ENCODE measurements at places on chromosomes 13 and 19.
A peak's percentile ranks its signal among the peaks of the same experiment; 100 is the strongest.

- DNase-seq: no peak
Observed at GRCh38 chr19:11064831-11065303, 24.4 kb upstream of the LDLR start.

DNA sequence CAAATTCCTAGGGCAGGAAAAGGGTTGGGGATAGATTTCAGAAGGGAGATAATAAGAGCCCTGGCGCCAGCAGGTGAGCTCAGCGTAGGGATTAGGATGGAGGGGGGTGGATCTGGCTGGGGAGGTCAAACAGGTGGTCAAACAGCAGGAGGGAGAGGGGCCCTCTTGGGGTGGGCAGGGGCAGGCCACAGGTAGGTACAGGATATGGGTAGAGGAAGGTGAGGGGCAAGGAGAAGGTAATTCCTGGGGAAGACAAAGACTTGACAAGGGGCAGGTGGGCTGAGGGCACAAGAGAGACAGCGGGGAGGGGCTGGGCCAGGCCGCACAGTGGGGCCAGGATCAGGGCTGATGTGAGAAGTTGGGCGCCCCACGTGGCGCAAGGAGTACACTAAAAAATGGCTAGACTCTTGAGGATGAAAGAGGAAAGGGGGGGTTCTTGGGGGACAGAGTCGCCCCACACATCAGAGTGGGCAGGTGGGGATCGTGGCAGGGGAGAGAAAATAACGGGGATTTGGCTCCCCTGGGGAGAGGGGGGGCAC is 713 bp downstream of the KRI1 start:
- DNase-seq: no peak

- no peak for DNase-seq
Observed at GRCh38 chr13:20024702-20025101, 66.2 kb downstream of the ZMYM2 start.

GRCh38 chr13:40002016-40002415 is 346.6 kb downstream of the COG6 start:
- no peak for DNase-seq

DNA sequence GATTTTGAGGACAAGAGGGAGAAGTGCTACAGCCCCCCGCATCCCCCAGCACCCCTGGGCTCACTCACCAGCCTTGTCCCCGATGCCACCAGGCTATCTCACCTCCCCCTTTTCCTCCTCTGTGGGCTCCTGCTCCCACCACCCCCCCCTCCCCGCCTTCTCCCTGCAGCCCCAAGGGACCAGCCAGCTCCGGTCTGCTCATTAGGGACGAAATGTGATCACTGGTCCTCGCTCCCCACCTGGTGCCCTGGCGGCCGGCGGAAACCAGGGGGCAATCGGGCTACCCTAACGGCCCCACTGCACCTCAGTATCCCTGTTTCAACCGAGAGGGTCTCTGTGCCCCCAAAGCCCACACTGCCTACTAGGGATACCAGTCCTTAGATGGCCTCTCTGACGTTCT is 2.7 kb downstream of the GPR4 start:
- DNase-seq: no peak

- no peak for DNase-seq
Observed at GRCh38 chr13:25930653-25931052, 121.2 kb downstream of the SHISA2 start.

DNA sequence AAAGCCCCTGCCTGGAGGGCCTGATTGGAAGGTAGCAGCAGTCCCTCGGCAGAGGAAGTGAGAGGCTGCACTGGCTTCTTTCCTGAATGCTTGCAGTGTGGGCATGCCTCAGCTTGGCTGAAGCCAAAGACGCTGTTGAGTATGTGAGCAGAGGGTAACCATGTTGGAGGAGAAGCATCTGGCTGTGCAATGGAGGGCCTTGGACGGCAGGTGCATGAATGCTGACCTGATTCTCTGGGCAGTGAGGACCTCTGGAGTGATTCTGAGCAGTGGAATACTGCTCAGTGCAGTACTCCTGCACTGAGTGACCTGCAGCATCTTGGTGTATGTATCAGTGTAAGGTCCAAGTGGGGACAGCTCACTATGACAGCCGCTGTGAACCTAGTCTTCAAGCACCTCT is 46.9 kb downstream of the SOX1 start:
- DNase-seq: no peak

DNA sequence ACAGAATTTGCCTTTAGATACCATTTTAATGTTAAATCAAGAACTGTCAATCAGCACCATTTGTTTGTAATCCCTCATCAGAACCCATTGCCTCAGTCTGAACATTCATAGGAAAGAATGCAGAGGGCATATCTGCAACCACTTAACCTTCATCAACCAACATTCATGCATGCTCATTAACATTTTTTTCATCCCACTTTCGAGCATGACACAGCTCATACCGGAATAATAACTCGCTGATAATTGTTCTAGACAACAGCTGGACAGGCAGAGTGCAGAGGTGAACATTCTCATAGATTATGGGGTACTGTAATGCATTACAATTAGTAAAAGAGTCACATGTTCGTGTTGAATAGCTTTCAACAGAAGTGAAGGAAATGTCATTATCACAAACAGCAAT is 216.8 kb downstream of the DIAPH3 start:
- DNase-seq: no peak

DNA sequence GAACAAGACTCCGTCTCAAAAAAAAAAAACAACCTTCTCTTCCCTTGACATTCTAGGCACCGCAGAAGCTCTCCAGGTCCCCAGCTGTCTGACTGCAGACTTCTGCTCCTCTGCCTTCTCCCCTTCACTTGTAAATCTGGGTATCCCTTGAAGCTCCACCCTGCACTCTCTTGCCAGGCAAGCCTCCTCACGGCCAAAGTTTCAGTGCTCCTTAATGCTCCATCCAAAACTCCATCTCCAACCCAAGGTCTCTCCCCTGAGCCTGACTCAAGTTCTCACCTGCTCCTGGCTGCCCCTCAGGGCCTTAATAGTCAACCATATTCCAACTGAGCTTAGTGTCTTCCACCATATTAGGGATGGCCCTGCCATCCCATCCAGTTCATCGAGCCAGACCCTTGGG is 1.4 kb upstream of the CLDND2 start:
- no peak for DNase-seq

- no peak for DNase-seq
Observed at GRCh38 chr13:41231786-41232185, 31.6 kb downstream of the MTRF1 start.

DNA sequence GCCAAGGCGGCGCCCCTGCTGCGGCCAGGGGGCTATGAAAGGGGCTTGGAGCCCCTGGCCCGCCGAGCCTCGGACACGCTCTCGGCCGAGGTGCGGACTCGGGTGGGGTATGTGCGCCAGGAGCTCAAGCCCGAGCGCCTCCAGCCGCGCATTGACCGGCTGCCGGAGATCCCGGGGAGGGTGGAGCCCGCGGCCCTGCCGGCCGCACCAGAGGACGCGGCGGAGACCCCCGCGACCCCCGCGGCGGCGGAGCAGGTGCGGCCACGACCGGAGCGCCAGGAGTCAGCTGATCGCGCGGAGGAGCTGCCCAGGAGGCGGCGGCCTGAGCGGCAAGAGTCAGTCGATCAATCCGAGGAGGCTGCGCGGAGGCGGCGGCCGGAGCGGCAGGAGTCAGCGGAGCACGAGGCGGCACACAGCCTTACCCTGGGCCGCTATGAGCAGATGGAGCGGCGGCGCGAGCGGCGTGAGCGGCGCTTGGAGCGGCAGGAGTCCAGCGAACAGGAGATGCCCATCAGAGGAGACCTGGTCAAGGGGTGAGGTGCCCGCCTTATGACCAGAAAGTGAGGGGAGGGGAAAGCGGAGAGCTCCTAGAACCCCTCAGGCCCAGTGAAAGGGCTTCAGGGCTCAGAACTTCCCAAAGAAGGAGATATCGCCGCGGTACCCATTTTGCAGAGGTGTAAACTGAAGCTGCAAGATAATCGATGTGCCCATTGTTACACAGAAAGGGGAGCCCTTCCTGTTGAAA is 8.8 kb upstream of the SHKBP1 start:
- DNase-seq: no peak

- no peak for DNase-seq
Observed at GRCh38 chr19:17281391-17282304, at the start of gene ANKLE1. Gene ANKLE1 (plus strand): TSS chr19:17281901. CDS start chr19:17281921, 20 bp downstream.

GRCh38 chr19:8331263-8331845 is 10.1 kb downstream of the RPS28 start:
- DNase-seq: no peak

- no peak for DNase-seq
Observed at GRCh38 chr13:39410096-39410901, 192.7 kb downstream of the LHFPL6 start.

- DNase-seq: peak; percentile 66
Observed at GRCh38 chr19:12778017-12778904, 2.9 kb upstream of the HOOK2 start.

- no peak for DNase-seq
Observed at GRCh38 chr13:84812789-84813188, 930.5 kb upstream of the SLITRK1 start.

GRCh38 chr13:59538512-59538911 is 625.2 kb downstream of the DIAPH3 start:
- DNase-seq: no peak

DNA sequence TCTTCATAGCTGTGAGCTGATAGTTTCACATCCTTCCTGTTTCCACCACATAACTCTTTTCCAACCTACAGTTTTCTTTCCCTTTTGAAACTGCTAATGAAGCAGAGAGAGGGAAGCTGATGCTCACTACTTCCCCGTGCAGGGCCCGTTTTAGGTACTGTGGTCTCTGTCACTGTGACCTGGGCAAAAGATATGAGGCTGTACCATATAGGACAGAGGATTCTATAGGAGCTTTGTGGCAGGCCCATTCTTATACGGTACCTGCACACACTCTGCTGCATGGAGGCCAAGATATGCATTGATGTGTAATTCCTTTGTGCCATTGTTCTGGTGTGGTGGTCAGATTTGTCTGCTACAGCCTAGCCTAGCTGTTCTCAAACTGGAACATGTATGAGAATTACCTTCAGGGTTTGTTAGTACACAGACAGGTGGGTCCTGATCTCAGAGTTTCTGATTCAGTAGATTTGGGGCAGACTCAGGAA is 577.3 kb downstream of the LMO7 start:
- no peak for DNase-seq

DNA sequence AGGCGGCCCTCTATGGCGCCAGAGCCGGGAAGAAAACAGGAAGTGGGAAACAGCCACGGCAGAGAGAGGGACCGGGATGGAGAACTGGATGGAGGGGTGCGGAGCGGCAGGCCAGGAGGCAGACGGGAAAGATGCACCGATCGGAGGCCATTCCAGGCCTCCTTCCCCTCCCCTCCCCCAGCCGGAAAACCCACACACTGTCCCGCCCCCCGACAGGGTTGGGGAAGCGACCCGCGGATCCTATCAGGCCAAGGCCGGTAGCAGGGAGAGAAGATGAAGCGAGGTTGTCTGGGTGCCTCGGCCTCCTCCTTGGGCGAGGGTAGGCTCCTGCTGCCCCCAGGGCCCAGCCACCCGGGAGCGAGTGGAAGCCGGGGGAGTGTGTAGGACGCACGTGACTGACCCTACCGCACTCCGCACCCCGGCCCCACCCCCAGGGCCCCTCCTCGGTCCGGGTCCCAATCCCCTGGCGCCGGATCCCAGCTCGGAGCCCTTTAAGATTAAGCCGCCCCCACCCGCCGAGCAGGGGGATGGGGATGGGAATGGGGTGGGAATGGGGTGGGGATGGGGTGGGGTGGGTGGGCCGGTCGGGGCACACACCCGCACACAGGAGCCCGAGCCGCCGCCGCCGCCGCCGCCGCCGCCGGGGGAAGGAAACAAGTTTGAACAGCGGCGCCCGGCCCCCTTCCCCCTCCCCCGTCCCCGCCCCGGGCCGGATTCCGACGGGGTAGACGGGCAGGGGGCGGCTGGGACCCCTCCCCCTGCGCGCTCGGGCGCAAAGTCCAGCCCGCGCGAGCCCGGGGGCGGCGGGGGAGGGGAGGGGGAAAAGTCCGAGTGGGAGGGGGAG is 1.5 kb downstream of the ERF start:
- DNase-seq: no peak

DNA sequence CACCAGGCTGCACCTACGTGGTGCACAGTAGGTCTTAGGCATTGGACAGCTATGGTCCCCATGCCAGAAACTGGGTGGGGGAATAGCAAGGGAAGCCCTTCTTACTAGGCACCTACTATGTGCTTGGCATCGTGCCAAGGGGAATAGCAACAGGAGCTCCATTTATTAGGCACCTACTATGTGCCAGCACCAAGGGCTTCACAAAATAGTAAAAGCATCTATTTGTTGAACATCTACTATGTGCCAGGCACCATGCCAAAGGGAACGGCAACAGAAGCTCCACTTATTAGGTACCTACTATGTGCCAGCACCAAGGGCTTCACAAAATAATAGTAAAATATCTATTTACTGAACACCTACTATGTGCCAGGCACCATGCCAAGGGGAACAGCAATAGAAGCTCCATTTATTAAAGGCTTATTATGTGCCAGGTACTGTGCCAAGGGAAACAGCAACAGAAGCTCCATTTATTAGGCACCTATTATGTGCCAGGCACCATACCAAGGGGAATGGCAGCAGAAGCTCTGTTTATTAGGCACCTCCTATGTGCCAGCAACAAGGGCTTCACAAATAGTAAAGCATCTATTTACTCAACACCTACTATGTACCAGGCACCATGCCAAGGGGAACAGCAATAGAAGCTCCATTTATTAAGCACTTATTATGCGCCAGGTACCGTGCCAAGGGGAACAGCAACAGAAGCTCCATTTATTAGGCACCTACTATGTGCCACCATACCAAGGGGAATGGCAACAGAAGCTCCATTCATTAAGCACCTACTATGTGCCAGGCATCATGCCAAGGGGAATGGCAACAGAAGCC is 108.5 kb downstream of the PTPRS start:
- no peak for DNase-seq

DNA sequence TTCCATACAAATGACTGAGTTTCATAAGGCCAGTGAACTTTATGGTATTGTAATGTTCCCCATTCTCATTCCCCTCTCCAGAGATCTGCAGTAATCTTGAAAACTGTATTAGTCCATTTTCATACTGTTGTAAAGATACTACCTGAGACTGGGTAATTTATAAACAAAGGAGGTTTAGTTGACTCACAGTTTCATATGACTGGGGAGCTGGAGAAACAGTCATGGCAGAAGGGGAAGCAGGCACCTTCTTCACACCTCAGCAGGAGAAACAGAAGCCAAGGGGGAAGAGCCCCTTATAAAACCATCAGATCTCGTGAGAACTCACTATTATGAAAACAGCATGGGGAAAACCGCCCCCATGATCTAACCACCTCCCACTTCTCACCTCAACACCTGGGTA is 318.7 kb upstream of the KLF12 start:
- DNase-seq: no peak

DNA sequence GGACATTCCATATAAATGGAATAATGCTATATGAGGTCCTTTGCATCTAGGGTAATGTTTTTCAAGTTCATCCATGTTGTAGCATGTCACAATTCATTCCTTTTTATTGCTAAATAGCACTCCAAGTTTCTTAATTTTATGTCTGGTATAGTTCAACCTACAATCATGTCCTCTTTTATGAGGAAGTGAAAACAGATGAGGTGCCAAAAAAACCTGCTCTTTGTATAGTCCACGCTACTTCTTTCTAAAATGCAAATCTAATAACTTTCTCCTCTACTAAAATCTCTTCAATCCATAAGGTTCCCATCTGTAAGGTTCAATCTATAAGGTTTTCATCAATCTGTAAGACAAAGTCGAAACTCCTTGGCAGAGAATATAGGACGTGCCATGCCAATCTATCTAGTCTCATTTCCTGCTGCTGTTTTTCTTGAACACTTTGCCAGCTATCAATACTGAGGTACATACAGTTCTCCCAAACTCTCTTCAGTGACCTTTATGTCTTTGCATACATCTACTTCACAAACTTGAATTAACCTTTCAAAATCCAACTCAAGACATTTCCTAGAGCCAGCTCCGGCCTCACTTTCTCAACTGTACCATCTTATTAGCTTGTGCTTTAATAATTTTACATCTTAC is 33.7 kb downstream of the INTS6 start:
- DNase-seq: no peak

Measured in gastrocnemius medialis (tissue), 4 donors.